Uterus (tissue), 4 donors: ENCODE measurements at places on chromosomes 12 and 14. TPM values are rescaled to one million over a fixed set of nuclear protein-coding genes. Genes with fewer than 3 reads are reported as not detected.

- DNase-seq, result peak; percentile 82
- peak overlapping the region; percentile 84 for H3K27ac ChIP-seq
- no peaks in the 10 kb centered on the region for H3K27me3 ChIP-seq
- H3K36me3 ChIP-seq, result no peaks in the 10 kb centered on the region
- H3K4me3 ChIP-seq, result peak overlapping the region; percentile 79
Measured at GRCh38 chr12:6872073-6873048, 742 bp downstream of the SPSB2 start.

GRCh38 chr14:31920001-31920400 lies 157.1 kb upstream of the ARHGAP5 start:
- H3K27me3 ChIP-seq, result no peaks in the 10 kb centered on the region
- DNase-seq, result no peak
- H3K4me3 ChIP-seq, result no peak overlapping the region
- no peaks in the 10 kb centered on the region for H3K4me1 ChIP-seq
- no peak overlapping the region for H3K27ac ChIP-seq

DNA sequence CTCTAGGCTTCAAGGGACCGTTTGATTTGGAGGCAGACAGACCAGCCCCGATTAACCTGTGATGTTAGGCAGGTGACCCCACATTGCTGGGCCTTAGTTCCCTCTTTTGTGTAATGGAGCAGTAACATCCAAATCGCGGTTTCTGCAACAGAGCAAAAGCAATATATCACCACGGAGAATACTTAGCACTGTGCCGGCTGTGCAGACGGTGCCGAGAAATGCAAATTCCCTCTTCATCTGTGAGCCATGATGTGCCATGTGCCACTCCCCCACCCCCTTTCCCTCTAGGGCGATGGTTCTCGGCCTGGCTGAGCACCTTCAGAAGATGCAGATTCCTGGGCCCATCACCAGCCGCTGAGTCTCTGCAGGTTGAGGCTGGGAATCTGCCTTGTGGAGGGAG lies 10.9 kb downstream of the BCL7A start:
- no peak overlapping the region for H3K27ac ChIP-seq
- H3K4me1 ChIP-seq, result no peaks in the 10 kb centered on the region
- H3K27me3 ChIP-seq, result no peaks in the 10 kb centered on the region
- DNase-seq, result no peak
- H3K36me3 ChIP-seq, result no peaks in the 10 kb centered on the region

- no peaks in the 10 kb centered on the region for H3K4me1 ChIP-seq
- no peak overlapping the region for H3K4me3 ChIP-seq
- no peak for DNase-seq
- no peaks in the 10 kb centered on the region for H3K27me3 ChIP-seq
Measured at GRCh38 chr12:10160617-10161385, 11.1 kb downstream of the OLR1 start.

DNA sequence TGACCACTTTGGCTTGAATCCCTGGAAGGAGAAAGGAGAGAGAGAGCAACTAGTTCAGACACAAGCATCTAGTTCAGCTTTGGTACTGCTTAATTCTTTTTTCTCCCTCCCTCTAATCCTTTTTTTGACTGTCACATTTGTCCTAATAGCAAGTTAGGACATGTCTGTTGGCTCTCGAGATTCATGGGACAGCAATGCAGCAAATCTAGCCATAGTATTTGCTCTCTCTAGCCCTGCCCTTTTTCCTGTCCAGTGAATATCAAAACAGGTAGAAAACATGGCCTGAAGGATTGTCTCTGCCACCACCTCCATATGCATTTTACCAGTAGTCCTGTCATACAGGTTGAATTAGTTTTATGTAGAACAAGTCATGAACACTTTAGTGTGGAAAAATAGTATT lies 116.4 kb downstream of the PTPRB start:
- H3K4me3 ChIP-seq, result no peak overlapping the region
- H3K4me1 ChIP-seq, result no peaks in the 10 kb centered on the region
- H3K27me3 ChIP-seq, result no peaks in the 10 kb centered on the region
- H3K27ac ChIP-seq, result no peak overlapping the region
- DNase-seq, result no peak
- no peaks in the 10 kb centered on the region for H3K36me3 ChIP-seq

- H3K4me3 ChIP-seq, result no peak overlapping the region
- H3K36me3 ChIP-seq, result no peaks in the 10 kb centered on the region
- DNase-seq, result no peak
- no peaks in the 10 kb centered on the region for H3K27me3 ChIP-seq
- H3K4me1 ChIP-seq, result no peaks in the 10 kb centered on the region
Measured at GRCh38 chr14:24408764-24409163, 10.0 kb downstream of the NYNRIN start.

DNA sequence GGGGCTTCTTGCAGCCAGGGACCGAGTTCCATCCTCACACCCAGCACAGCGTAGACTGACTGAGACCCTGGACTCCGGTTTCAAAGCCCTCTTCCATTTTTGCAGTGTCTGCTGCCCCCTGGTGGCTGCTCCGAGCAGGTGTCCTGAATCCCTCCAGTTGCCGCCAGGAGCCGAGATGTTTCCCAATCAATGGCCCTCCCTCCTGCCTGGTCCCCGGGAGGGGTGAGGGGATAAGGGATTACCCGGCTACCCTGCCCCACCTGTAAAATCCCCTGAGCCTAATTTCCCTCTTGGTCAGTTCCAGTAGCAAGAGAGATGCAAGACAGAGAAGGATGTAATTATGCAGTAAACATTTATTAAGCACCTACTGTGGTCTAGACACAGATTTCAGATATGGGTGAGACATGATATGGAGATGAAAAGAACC lies 55.0 kb downstream of the PHETA1 start:
- no peak overlapping the region for H3K27ac ChIP-seq
- H3K4me3 ChIP-seq, result no peak overlapping the region
- DNase-seq, result peak; percentile 59
- no peaks in the 10 kb centered on the region for H3K4me1 ChIP-seq

- no peaks in the 10 kb centered on the region for H3K36me3 ChIP-seq
- peak overlapping the region; percentile 79 for H3K27ac ChIP-seq
- no peaks in the 10 kb centered on the region for H3K4me1 ChIP-seq
- no peak overlapping the region for H3K4me3 ChIP-seq
- DNase-seq, result no peak
- no peaks in the 10 kb centered on the region for H3K27me3 ChIP-seq
Measured at GRCh38 chr14:96206461-96206860, 1.8 kb downstream of the BDKRB2 start.

- no peak overlapping the region for H3K27ac ChIP-seq
- H3K27me3 ChIP-seq, result no peaks in the 10 kb centered on the region
- DNase-seq, result no peak
- H3K4me3 ChIP-seq, result no peak overlapping the region
Measured at GRCh38 chr14:89661392-89661791, 244.4 kb upstream of the FOXN3 start.

DNA sequence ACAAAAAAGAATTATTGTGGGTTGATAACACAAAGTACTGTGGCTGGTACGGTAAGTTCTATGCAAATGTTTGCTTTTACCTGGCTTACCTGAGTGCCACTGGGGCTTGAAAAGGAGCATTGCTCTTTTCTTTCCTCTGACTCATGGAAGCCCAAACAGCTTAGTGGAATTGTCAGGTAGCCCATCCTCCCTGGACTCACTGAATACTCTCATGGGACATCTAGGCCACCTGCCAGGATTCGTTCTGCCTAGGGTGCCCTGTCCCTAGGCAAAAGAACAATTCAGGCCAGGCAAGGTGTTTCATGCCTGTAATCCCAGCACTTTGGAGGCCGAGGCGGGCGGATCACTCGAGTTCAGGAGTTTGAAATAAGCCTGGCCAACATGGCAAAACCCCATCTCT lies 22.5 kb upstream of the YAF2 start:
- H3K27ac ChIP-seq, result no peak overlapping the region
- no peak overlapping the region for H3K4me3 ChIP-seq
- no peaks in the 10 kb centered on the region for H3K4me1 ChIP-seq
- H3K36me3 ChIP-seq, result no peaks in the 10 kb centered on the region
- no peak for DNase-seq
- H3K27me3 ChIP-seq, result no peaks in the 10 kb centered on the region

- no peaks in the 10 kb centered on the region for H3K36me3 ChIP-seq
- no peak overlapping the region for H3K27ac ChIP-seq
- H3K4me1 ChIP-seq, result no peaks in the 10 kb centered on the region
- H3K4me3 ChIP-seq, result no peak overlapping the region
- no peaks in the 10 kb centered on the region for H3K27me3 ChIP-seq
Measured at GRCh38 chr12:77236066-77236465, 170.7 kb upstream of the E2F7 start.

- peak within 1 kb of the TSS; percentile 14 for H3K4me3 ChIP-seq
- no peak within 1 kb of the TSS for H3K27ac ChIP-seq
- DNase-seq, result no peak
- no peaks in the 10 kb centered on the region for H3K36me3 ChIP-seq
- peaks cover 22% of the 10 kb centered on the region for H3K4me1 ChIP-seq
Measured at GRCh38 chr12:57216014-57216911, at the start of gene NXPH4. Gene NXPH4, plus strand, starts transcription at chr12:57216794. Its CDS starts 176 bp downstream, at chr12:57216970.

DNA sequence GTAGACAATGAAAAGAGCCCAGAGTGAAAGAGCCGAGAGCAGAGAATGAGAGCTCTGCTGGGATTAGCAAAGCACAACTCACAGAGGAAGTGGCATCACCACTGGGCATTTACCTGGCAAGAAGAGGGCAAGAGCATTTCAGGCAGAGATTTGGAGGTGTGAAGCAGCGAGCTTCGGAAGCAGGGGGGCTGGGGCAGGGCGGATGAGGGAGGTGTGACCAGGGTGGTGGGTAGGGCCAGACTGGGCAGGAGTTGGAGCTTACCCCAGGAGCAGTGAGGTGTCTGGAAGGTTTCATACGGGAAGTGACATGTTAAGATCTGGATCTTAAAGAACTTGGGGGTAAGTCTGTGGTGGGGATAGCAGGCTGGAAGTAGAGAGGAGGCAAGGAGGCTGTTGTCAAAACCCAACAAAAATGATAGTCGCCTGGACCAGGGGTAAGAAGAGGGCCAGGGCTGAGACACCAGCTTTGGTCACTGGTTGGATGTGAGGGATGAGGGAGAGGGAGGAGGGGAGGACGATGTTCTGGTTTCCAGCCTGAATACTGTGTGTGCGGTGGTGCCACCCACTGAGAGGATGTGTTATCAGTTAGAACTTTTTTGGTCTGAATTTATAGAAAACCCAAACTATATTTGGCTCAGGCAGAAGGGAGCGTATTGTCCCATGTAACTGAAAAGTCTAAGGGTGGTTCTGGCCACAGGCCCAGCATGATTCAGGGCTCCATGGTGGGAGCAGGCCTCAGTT lies 5.2 kb downstream of the SMIM41 start:
- H3K27ac ChIP-seq, result no peak overlapping the region
- peaks cover 9% of the 10 kb centered on the region for H3K4me1 ChIP-seq
- no peak overlapping the region for H3K4me3 ChIP-seq
- DNase-seq, result no peak
- H3K36me3 ChIP-seq, result no peaks in the 10 kb centered on the region

GRCh38 chr12:105935981-105936380 lies 202.8 kb downstream of the NUAK1 start:
- H3K4me1 ChIP-seq, result no peaks in the 10 kb centered on the region
- no peak overlapping the region for H3K27ac ChIP-seq

- no peaks in the 10 kb centered on the region for H3K27me3 ChIP-seq
- DNase-seq, result no peak
- peaks cover 16% of the 10 kb centered on the region for H3K4me1 ChIP-seq
- no peak overlapping the region for H3K27ac ChIP-seq
- peak overlapping the region; percentile 43 for H3K4me3 ChIP-seq
- H3K36me3 ChIP-seq, result no peaks in the 10 kb centered on the region
Measured at GRCh38 chr14:100567877-100568163, 19.4 kb downstream of the BEGAIN start.

DNA sequence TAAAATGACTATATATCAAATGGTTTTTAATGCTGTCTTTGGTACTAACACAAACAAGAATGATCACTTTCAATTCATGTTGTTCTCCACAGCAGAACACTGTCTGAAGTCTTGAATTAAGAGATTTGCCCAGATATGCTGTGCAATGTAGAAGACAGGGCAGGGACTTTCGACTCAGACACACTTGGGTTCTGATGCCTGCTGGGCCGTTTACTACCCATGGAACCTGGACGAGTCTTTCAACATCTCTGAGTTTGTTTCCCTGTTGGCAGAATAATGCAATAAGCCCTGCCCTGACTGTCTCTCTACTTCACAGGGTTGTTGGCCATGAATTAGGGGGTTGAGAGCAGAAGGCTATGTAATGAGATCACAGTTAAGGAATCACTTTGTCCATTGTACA lies 162.6 kb upstream of the TMPO start:
- no peaks in the 10 kb centered on the region for H3K36me3 ChIP-seq
- H3K4me3 ChIP-seq, result no peak overlapping the region
- no peak overlapping the region for H3K27ac ChIP-seq
- H3K4me1 ChIP-seq, result no peaks in the 10 kb centered on the region
- no peak for DNase-seq

DNA sequence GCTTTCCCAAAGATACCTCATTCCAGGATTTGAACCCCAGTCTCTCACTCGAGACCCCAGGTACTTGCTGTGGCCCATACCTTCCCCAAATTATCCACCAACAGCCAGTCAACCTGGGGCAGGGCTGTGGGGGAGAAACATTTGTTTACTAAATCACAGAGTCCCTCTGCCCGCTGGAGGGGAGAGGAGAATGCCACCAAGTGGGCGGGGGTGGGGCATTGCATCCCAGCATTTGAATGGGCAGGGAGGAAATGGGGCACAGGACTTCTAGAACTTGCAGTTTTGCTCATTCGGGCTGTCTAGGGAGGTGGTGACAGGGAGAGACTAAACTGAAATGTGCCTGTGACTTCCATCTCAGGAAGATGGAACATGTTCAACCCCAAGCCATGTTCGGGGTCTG lies 10.9 kb upstream of the SERPINA9 start:
- no peaks in the 10 kb centered on the region for H3K27me3 ChIP-seq
- DNase-seq, result no peak
- H3K27ac ChIP-seq, result no peak overlapping the region
- H3K4me3 ChIP-seq, result no peak overlapping the region

GRCh38 chr14:79699206-79699605 lies 512.1 kb downstream of the DIO2 start:
- DNase-seq, result no peak
- no peaks in the 10 kb centered on the region for H3K4me1 ChIP-seq
- H3K36me3 ChIP-seq, result no peaks in the 10 kb centered on the region
- no peaks in the 10 kb centered on the region for H3K27me3 ChIP-seq
- H3K4me3 ChIP-seq, result no peak overlapping the region
- H3K27ac ChIP-seq, result peak overlapping the region; percentile 54

GRCh38 chr12:89325495-89325894 lies 26.8 kb downstream of the DUSP6 start:
- no peak overlapping the region for H3K4me3 ChIP-seq
- no peak overlapping the region for H3K27ac ChIP-seq
- H3K27me3 ChIP-seq, result no peaks in the 10 kb centered on the region
- no peaks in the 10 kb centered on the region for H3K4me1 ChIP-seq

- H3K27ac ChIP-seq, result no peak overlapping the region
- no peak overlapping the region for H3K4me3 ChIP-seq
- no peak for DNase-seq
- no peaks in the 10 kb centered on the region for H3K4me1 ChIP-seq
- no peaks in the 10 kb centered on the region for H3K36me3 ChIP-seq
Measured at GRCh38 chr12:10113920-10114319, 15.1 kb upstream of the CLEC1A start.

GRCh38 chr14:68377459-68377858 lies 415.4 kb downstream of the ZFP36L1 start:
- H3K4me3 ChIP-seq, result no peak overlapping the region
- DNase-seq, result peak; percentile 46
- no peaks in the 10 kb centered on the region for H3K27me3 ChIP-seq
- peaks cover 14% of the 10 kb centered on the region for H3K4me1 ChIP-seq
- H3K27ac ChIP-seq, result peak overlapping the region; percentile 72
- no peaks in the 10 kb centered on the region for H3K36me3 ChIP-seq

- no peaks in the 10 kb centered on the region for H3K4me1 ChIP-seq
- H3K4me3 ChIP-seq, result no peak overlapping the region
- no peak overlapping the region for H3K27ac ChIP-seq
- no peaks in the 10 kb centered on the region for H3K36me3 ChIP-seq
Measured at GRCh38 chr14:89651805-89652204, 234.8 kb upstream of the FOXN3 start.

NID2 gene
- 8.2 TPM for total RNA-seq

HELB gene
- 8.2 TPM for total RNA-seq

PTGDR gene
- 0.26 TPM for total RNA-seq

MIS18BP1 gene
- 30.3 TPM for total RNA-seq

ETFBKMT gene
- 7.8 TPM for total RNA-seq
